ENCODE measurements at places on chromosomes 5 and 9.

DNA sequence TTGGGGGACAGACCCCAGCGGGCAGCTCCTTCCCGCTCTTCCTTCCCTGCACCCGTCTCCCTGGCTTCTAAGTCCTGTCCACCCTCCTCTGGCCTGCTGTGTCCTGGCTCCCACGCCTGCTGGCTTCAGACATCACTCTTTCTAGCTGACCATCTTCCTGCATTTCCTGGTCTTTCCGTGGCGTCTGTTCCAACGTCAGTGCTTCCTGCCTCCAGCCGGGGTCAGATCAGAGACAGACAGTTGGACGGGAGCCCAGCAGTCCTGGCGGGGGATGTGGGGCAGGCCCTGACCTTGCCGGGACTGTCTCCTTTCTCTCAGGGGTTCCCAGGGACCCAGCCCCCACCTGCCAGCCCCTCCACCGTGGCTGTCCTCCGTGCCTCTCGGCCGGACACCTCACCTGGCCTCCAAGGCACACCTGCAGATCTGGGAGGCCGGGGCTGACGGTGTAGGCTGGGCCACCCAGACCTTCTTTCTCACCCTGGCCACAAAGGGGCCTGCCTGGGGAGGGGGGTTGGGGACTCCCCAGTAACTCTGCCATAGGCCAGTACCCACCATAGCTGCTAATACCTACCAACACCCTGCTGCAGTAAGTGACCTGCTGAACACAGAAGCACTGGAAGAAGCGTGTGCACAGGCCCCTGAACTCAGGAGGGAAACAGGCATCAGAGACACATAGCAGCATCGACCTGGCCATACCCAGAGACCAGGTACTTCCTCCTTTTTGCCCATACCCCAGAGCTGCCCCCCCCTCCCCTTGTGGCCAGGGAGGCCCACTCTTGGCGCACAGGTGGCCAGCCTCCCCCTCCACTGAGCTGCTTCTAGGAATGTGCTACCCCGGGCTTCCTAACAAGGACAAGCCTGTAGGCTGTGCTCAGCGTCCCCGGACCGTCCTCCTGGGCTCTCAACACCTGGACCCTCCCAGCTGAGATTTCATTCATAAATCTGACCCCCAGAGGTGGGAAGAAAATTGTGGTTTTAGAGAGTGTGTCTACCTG lies 5.1 kb downstream of the NRARP start:
- no peak for DNase-seq

- peak; percentile 78 for DNase-seq
Measured at GRCh38 chr5:97183100-97183929, at the start of gene RIOK2. Gene RIOK2 (minus strand): TSS chr5:97183247. CDS start chr5:97183191, 56 bp downstream.

DNA sequence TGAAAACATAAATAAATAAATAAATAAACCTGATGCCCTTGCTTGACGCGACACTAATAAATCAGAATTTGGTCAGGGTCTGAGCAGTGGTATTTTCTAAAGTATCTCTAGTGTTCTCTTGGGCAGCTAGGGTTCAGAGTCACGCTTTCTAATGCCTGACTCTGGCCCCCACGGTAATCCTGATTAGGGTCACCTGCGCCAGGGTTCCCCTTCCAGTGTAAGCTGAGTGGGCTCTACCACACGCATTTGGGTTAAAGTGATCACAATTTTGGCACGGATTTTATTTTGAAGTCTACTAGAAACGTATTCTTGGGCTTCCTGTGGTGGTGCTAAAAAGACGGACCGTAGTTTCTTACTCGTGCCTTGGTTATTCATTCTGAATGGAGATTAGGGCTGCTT lies 651 bp downstream of the TTC1 start:
- no peak for DNase-seq

DNA sequence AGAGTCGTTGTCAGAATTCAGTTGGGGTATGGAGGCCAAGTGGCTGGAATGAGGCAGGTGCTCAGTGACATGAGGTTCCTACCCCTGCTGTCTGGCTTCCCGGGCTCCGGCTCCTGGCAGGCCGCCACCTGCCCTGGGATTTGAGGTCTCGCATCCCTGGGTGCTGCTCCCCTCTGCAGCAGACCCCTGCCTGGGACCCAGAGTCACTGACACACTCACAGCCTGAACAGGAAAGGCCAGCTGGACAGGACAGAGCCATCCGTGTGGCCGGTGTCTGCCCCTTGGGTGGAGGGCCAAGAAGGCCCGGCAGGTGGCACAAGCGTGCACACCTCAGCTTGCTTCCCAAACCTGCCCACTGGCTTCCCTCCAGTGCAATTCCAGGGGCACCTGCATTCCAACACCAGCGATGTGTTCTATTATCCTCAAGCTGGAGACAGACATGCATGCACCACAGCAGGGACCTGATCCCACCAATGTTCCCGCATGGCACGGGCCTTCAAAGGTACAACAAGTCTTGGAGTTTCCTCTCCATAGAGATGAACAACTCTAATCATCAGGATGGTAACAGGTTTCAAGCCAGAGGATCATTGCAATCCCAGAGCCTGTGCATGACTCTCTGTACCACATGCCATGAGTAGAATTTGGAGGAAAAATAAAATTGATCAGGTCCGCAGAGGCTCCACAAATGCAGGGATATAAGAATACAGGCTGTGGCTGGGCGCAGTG lies 45.6 kb upstream of the RNF130 start:
- peak; percentile 30 for DNase-seq

- DNase-seq = peak; percentile 53
Measured at GRCh38 chr9:116661037-116661954, 25.8 kb upstream of the TRIM32 start.

DNA sequence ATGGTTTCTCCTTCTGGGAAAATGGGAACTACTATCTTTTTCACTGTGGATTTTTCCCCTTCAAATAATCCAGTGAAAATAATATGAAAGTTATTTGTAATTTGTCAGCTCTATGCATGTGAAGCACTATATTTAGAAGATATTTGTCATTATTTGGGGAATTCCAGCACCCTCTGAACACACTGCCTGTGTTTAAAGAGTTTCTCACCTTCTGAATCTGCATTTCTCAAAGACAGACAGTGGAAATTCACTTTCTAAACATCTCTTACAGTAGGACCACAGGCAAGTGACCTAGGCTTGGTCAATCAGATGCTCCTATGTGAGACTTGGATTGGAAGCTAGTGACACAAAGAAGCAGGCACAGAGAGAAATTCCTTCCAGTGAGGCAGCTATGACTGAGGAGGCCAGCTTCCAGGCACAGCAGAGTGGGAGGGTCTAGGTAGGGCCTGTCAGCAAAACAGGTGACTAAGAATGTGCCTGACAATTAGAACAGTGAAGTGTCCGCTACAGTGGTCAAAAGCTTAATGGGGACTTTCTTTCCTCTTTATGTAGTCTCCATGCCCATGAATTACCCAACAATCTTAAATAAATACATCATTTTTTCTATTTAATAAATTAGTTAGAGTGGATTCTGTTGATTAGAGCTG lies 167.2 kb downstream of the HMHB1 start:
- peak; percentile 23 for DNase-seq
